Activated T-cell treated with anti-CD3 and anti-CD28 coated beads, Interleukin-2, amount 50 U/mL, for 4 hours (primary cell): ENCODE measurements at places on chromosomes 6 and 20.

- no peak for DNase-seq
These were observed 593 bp upstream of the GSTA3 start for GRCh38 chr6:52910091-52910490.

- DNase-seq = no peak
These were observed 37.0 kb downstream of the CDKAL1 start for GRCh38 chr6:20571261-20571660.

- no peak for DNase-seq
These were observed 51.5 kb downstream of the SLC23A2 start for GRCh38 chr20:4949833-4950178.

DNA sequence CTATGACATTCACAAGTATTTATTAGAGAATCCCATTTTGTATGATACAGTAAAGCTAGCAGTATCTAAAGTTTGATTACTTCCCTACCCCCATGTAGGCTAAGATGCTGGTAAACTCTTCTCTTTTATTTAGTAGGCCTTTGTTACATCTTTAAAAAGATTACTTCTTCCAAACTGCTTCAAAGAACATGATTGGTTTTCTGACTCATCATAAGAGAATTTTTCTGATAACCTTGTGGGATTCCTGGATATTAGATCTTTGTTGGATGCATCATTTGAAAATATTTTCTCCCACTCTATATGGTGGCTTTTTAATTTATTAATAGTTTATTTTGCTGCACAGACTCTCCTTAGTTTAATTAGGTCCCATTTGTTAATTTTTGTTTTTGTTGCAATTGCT is 898.3 kb upstream of the ADGRB3 start:
- no peak for DNase-seq

DNA sequence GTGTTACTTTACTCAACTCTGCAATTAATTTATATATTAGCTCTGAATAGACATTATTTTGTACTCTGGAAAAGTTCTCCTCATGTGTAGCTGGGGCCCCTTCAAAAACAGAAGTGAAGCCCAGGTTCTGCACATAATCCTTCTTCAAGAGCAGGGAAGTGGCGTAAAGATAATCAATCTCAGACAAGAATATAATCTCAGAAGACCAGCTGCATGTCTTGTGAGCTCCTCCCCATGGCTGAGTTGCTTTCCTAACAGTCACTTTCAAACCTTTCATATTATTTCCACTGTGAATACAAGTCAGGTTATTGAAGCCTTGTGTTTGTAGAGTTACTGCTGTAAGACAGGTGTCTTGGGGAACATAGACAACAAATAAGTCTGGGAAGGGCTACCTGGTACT is 691.9 kb downstream of the RFPL4B start:
- DNase-seq = no peak

DNA sequence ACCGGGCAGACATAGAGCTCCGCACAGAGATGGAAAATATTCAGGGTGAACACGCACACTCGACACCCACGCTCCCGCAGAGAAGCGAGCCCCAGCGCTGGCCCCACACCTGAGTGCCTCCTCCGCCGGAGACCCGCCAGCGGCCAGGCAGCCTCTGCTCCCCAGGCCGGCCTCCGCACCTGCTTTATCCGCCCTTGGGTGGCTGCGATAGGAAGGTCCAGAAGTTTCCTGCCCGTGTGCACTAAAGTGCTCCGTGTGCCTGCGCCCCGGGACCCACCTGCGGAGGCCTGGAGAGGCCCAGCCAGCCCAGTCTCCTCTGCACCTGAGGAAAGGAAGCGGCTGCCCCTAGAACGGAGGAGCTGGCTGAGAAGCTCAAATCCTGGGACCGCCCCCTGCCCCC is 10.8 kb upstream of the FOXC1 start:
- DNase-seq = no peak
